ENCODE measurements at places on chromosomes 6 and 20.

- DNase-seq, result no peak
- no peaks in the 10 kb centered on the region for H3K36me3 ChIP-seq
- peaks cover 12% of the 10 kb centered on the region for H3K4me1 ChIP-seq
Observed at GRCh38 chr6:129608886-129609537, 101.0 kb downstream of the ARHGAP18 start.

DNA sequence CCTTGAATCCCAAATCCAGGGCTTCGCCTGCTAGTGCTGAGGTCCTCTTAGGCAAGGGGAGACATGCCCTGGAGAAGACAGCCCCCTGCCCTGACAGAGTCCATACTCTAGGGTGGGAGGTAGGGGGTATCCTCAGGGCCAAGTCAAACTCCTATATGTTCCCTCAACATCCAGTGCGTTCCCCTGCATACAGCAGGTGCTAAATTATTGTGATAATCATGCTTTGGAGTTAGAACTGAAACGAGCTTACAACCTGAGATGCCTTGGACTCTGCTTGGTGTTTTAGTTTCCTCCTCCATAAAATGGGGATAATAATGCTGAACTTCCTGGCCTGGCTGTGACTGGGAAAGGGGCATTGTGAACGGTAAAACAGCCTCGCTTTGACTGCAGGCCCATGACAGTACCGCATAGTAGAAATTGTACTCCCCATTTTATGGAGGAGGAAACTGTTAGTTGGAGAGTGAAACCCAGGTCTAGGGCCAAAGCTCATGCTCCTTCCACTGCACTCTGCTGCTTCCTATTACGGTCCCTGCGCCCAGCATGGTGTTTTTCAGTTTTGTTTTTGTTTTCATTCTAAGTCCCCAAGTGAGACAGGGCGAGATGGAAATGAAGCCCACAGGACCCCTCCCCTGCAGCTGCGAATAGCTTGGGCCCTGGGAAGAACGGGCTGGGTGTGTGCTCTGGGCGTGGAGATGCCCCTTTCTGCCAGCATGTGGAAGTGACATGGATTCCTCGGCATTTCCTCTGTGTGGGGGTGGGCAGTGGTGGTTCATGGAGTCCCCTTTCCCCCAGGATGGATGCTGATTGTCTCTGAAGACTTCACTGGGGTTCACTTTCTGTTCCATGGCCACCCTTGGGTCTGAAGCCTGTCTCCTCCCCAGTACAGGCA lies 162.5 kb downstream of the VEGFA start:
- no peak overlapping the region for H3K4me3 ChIP-seq
- peaks cover 4% of the 10 kb centered on the region for H3K4me1 ChIP-seq
- no peak overlapping the region for H3K27ac ChIP-seq
- no peaks in the 10 kb centered on the region for H3K27me3 ChIP-seq

GRCh38 chr20:10824750-10825500 lies 151.1 kb upstream of the JAG1 start:
- no peak for DNase-seq
- no peaks in the 10 kb centered on the region for H3K36me3 ChIP-seq
- no peaks in the 10 kb centered on the region for H3K27me3 ChIP-seq
- no peak overlapping the region for H3K4me3 ChIP-seq
- H3K4me1 ChIP-seq, result no peaks in the 10 kb centered on the region
- H3K27ac ChIP-seq, result no peak overlapping the region

GRCh38 chr20:10362674-10363073 lies 71.3 kb downstream of the MKKS start:
- no peak for DNase-seq
- H3K36me3 ChIP-seq, result no peaks in the 10 kb centered on the region
- H3K4me3 ChIP-seq, result no peak overlapping the region
- H3K27me3 ChIP-seq, result peaks cover 17% of the 10 kb centered on the region
- no peaks in the 10 kb centered on the region for H3K4me1 ChIP-seq

DNA sequence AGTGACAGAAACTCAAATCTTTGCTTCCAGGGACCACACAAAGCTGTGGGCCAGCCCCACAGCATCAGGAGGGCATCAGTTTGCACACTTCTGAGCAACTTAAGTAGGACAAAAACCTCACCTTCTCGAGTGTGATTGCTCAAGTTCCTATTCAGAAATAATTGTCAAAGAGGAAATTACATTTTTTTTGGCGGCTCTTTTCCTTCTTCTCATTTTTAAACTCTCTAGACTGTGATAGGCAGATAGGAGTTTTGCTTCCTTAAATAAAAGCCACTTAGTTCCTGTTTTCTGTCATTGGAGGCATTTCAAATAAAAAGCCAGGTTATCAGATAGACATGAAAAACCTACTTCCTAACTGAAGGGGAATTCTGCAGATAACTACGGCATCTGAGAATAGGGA lies 11.2 kb upstream of the TAGAP start:
- peak overlapping the region; percentile 64 for H3K4me3 ChIP-seq
- H3K27me3 ChIP-seq, result no peaks in the 10 kb centered on the region
- no peaks in the 10 kb centered on the region for H3K36me3 ChIP-seq
- H3K27ac ChIP-seq, result peak overlapping the region; percentile 89

GRCh38 chr6:18515767-18516166 lies 128.6 kb downstream of the RNF144B start:
- no peaks in the 10 kb centered on the region for H3K36me3 ChIP-seq
- no peak overlapping the region for H3K4me3 ChIP-seq
- DNase-seq, result no peak
- H3K27me3 ChIP-seq, result peaks cover 18% of the 10 kb centered on the region

GRCh38 chr6:158018851-158019361 lies 37.2 kb downstream of the SYNJ2 start:
- peaks cover 18% of the 10 kb centered on the region for H3K4me1 ChIP-seq
- peaks cover 15% of the 10 kb centered on the region for H3K36me3 ChIP-seq
- H3K27me3 ChIP-seq, result no peaks in the 10 kb centered on the region

- H3K27me3 ChIP-seq, result no peaks in the 10 kb centered on the region
- H3K4me1 ChIP-seq, result no peaks in the 10 kb centered on the region
- no peak overlapping the region for H3K4me3 ChIP-seq
- no peaks in the 10 kb centered on the region for H3K36me3 ChIP-seq
Observed at GRCh38 chr6:101666256-101666655, 272.7 kb downstream of the GRIK2 start.

DNA sequence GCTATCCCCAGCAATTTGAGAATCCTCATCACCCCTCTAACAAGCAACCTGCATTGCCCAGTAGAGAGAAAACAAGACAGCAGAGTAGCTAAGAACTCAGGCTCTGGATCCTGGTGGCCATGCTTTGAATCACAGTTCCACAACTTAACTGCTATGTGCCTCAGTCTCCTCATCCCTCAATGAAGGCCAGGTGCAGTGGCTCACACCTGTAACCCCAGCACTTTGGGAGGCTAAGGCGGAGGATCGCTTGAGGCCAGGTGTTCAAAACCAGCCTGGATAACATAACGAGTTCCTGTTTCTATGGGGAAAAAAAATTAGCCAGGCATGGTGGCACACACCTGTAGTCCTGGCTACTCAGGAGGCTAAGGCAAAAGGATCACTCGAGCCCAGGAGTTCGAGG lies 23.7 kb downstream of the BACH2 start:
- no peak for DNase-seq
- peak overlapping the region; percentile 94 for H3K27ac ChIP-seq
- H3K36me3 ChIP-seq, result peaks cover 70% of the 10 kb centered on the region
- peak overlapping the region; percentile 69 for H3K4me3 ChIP-seq
- H3K27me3 ChIP-seq, result no peaks in the 10 kb centered on the region

GRCh38 chr6:156413154-156413553 lies 364.0 kb upstream of the ARID1B start:
- H3K4me3 ChIP-seq, result no peak overlapping the region
- DNase-seq, result no peak
- no peaks in the 10 kb centered on the region for H3K4me1 ChIP-seq
- no peaks in the 10 kb centered on the region for H3K36me3 ChIP-seq

DNA sequence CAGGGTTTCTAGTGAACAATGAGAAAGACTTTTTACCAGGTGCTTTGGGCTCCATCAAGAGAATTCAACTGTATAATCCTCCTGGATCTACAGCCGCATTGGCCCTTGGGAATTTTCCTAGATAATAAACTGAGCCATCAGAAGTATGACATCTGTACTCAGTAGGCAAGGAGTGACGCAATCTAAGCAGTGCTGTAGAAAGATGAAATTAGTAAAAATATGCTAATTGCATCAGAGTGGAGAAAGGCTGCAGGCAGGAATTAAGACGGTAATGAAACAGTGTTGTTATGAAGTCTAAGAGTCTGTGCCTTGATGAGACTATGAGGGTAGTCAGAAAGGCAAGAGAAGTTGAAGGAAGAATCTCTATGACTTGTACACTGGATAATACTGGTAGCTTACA lies 507.9 kb upstream of the SOX4 start:
- no peaks in the 10 kb centered on the region for H3K27me3 ChIP-seq
- DNase-seq, result no peak
- no peak overlapping the region for H3K27ac ChIP-seq
- no peak overlapping the region for H3K4me3 ChIP-seq
- no peaks in the 10 kb centered on the region for H3K4me1 ChIP-seq

DNA sequence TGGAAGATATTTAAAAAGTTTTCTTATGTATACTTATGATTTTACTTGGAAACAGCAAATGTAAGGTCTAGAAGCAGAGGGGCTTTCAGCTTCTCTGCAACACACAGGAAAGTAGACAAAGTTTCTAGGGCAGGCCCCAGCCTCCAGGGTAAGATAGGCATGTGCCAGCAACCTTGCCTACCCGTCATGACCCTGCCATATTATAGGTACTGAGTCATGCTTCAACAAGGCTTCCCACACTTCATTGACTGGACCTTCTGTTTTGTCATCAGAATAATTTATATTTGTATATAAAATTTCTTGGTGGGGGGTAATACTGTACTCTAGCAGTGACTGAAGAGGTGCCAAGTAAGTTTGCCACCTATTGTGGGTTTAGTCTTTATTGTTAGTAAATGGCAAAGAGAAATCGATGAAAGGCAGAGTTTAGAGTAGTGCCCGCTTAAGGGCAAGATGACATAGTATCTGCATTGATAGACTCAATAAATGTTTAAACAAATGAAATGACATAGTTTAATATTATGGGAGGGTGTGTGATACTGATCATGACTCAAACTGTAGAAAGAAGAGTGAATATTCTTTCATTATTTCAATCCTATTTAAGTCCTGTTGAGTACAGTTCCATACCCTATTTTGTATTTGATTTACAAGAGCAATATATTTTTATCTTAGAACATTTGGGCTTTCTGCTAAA lies 95.6 kb downstream of the JARID2 start:
- peak overlapping the region; percentile 64 for H3K4me3 ChIP-seq
- H3K27ac ChIP-seq, result peak overlapping the region; percentile 79
- peaks cover 91% of the 10 kb centered on the region for H3K4me1 ChIP-seq

DNA sequence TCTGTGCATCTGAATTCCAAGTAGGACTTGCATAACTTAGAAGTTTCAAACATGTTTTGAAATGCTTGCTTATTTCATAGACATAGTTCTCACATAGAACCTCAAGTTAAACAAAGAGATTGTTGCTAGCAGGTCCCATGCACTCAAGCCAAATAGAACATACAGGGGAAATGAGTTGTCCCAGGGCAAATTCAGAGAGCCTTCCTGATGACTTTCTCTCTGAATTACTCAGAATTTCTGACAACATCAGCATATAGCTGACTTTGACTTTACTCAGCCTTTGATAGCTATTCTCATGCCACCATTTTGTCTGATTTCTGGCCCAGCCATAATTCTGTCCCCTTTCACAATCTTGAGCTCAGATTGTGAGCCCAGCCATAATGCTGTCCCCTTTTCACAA lies 333.2 kb upstream of the PLCB4 start:
- H3K27ac ChIP-seq, result no peak overlapping the region
- H3K4me3 ChIP-seq, result no peak overlapping the region
- H3K4me1 ChIP-seq, result peaks cover 3% of the 10 kb centered on the region
- no peak for DNase-seq
- H3K36me3 ChIP-seq, result no peaks in the 10 kb centered on the region

DNA sequence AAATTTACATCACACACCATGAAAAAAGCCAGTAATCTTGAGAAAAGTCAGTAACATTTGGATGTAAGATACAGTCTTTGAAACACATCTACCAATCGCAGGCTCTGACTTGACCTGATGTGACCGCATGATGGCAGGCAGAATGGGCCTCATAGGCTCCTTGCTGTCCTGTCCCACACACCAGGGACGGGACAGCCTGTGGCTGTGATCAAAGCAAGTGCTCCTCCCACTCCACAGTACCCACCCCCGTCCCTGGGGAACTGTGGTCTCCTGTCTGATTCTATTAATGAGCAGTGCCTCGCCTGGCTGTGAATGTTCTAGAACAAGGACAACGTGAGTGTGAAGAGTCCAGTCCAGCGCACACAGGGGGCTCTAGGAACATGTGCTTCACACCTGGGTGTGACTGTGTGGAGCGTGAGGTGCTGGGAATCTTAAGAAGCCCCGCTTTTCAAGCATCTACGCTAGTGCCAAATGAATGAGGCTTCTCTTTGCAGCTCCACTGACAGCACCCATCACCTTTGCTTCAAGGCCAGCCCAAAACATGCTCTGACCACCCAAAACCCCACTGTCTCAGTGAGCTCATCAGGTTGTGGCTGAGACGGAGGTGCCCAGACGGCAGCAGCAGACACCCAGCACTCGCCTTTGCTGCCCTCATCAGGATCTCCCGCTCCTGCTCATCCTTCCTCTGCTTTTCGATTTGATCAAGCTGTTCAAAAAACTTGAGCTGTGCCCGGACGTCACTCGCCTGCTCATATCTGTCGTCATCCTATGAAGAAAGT lies 67.1 kb downstream of the TAF4 start:
- no peaks in the 10 kb centered on the region for H3K4me1 ChIP-seq
- DNase-seq, result no peak
- no peak overlapping the region for H3K27ac ChIP-seq
- H3K27me3 ChIP-seq, result no peaks in the 10 kb centered on the region

DNA sequence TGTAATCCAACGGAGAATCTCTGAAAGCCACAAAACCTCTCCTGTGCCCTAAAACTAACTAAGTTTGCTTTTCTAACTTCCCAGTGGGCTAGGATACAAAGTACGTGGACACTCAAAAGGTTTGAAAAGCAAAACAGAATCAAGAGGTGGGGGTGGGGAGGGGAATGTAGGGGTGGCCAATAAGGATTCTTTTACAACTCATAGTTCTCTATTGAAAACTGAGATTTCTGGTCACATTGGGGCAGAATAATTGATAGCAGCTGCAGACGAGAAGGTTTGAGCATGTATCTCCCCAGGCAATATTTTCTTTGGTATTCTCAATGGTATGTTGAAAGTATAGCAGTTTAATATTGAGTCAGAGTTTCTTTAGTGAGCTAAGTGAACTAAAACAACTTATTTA lies 376.7 kb upstream of the CITED2 start:
- H3K4me3 ChIP-seq, result no peak overlapping the region
- no peaks in the 10 kb centered on the region for H3K4me1 ChIP-seq
- DNase-seq, result no peak
- H3K27ac ChIP-seq, result no peak overlapping the region
- H3K27me3 ChIP-seq, result peaks cover 3% of the 10 kb centered on the region
- H3K36me3 ChIP-seq, result no peaks in the 10 kb centered on the region

DNA sequence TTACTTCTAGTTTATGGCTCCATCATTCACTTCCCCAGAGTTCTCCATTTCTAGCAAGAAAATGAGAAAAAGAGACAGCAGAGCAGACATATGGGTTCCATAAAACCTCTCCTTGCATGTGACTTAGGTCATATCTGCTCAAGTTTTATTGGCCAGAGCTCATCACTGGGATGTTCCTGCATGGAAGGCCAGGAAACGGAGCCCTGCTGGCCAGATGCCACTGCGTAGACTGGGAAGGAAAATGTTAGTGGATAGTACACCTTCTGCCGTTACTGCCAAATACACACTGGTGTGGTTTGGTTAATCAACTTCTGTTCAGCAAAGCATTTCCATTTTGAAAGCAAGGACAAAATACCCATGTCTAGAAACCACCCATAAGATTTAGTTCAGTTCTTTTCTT lies 220.6 kb upstream of the TSHZ2 start:
- H3K36me3 ChIP-seq, result no peaks in the 10 kb centered on the region
- no peaks in the 10 kb centered on the region for H3K4me1 ChIP-seq
- no peak overlapping the region for H3K27ac ChIP-seq
- DNase-seq, result no peak

GRCh38 chr20:46831633-46832011 lies 63.0 kb upstream of the EYA2 start:
- no peak overlapping the region for H3K4me3 ChIP-seq
- no peak overlapping the region for H3K27ac ChIP-seq
- no peaks in the 10 kb centered on the region for H3K36me3 ChIP-seq
- H3K4me1 ChIP-seq, result no peaks in the 10 kb centered on the region
- peaks cover 18% of the 10 kb centered on the region for H3K27me3 ChIP-seq
- DNase-seq, result no peak

All from activated naive CD8-positive, alpha-beta T cell treated with anti-CD3 and anti-CD28 coated beads, Interleukin-2, amount 50 U/mL, for 24 hours (primary cell).